ENCODE measurements at places on chromosomes 11 and 22. TPM values are rescaled to one million over a fixed set of nuclear protein-coding genes. Genes with fewer than 3 reads are reported as not detected.

GRCh38 chr11:65934014-65934413, 11.3 kb upstream of the TSGA10IP start:
- DNase-seq = no peak

DNA sequence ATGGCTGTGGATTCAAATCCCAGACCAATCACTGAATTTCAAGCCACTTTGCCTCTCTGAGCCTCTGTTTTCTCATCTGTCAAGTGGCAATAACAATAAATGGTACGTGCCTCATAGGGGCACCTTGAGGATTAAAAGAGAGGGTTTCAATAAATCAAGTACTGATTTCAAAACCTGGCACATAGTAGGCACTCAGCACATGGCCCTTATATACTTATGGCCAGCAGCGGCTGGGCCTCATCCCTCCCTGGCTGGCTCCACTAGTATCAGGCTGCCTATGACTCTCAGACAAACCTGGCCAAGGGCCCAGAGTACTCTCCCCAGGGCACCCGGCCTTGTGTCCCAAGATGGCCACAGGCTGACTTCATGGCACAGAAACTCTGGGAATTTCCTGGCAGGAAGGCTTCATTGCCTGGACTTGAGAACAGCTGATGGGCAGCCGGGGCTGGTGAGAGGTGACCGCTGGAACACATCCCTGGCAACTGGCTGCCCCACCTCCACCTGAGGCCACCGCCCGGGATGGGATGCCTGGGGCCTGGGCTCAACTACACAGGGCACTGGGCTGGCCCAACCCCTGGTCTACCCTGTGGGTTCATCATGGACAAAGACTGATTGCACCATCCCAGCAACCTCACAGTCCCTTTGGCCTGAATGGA, 3.4 kb downstream of the FADS3 start:
- DNase-seq = peak; percentile 93

DNA sequence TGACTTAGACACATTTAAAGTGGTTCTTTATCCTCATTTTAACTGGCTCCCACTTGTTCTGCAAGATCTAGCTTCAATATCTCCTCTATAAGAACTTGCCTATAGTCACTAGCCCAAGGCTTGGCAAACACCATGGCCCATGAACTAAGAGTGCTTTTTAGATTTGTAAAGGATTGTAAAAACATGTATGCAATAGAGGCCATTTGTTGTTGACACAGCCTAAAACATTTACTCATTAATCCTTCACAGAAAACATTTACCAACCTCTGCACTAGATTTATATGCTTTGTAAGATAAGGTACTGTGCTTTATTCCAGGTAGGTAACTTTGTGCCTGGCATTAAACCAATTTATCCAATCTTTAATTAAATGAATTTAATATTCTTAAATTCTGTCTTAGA, 5.5 kb downstream of the HYLS1 start:
- no peak for DNase-seq

DNA sequence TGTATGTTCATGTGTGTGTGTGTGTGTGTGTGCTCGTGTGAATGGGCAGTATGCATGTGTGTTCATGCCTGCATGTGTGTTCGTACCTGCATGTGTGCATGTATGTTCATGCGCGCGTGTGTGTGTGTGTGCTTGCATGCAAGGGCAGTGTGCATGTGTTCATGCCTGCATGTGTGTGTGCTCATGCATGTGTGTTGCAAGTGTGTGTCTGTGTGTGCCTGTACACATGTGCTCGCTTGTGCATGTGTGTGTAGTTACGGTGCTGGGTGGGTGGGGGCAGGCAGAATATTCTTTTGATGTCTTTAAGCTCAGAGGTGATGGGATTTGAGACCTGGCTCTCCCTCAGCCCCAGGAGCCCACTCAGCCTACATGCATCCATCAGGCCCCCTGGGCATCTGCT, 822.1 kb downstream of the BRD1 start:
- DNase-seq = peak; percentile 27

DNA sequence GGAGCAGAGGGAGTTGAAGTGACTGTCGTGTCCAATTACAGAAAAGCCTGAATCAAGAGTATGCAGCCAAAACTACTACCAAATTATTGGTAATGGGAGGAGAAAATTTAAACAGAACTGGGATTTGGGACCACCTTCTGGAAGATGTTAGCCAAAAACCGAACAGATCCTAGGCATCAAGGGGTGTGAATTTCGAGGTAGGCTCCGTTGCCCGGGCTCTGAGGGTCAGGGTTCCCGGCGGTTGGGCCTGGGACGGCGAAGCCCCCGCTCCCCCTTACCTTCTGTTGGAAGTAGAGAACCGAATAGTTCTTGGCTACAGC, 313 bp downstream of the PRCP start:
- no peak for DNase-seq

DNA sequence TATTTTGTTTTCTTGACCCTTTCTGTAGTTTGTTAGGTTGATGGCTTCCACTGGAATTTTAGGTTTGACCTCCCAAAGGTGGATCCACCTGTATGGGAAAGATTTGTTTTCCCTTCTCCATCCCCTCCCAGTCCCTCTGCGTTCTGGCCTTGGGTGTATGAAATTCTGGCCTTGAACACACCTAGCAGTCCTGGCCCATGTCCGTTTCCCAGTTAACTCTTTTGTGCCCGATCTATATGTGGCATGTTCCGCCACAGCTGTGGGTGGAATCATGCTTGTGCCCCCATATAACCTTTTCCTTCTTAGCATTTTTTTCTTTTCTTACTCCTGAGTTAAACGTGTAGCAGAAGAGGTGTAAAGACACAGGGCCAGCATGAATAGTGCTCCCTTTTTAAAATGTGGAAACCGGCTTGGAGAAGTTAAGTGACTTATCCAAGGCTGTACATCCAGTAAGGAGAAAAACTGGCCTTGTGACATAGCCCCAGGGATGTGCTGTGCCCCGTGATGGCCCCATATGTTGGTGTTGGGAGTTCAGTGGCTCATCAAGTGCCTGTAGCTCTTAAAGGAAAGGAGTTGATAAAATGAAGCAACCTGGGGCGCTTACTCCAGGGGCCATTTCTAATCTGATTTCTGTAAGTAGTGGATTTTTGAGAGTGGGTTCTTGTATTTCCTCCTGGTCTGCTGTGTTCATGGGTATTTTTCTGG, 39.3 kb downstream of the ZNRF3 start:
- DNase-seq = no peak

GRCh38 chr11:75507571-75507970, 18.2 kb downstream of the GDPD5 start:
- no peak for DNase-seq

DNA sequence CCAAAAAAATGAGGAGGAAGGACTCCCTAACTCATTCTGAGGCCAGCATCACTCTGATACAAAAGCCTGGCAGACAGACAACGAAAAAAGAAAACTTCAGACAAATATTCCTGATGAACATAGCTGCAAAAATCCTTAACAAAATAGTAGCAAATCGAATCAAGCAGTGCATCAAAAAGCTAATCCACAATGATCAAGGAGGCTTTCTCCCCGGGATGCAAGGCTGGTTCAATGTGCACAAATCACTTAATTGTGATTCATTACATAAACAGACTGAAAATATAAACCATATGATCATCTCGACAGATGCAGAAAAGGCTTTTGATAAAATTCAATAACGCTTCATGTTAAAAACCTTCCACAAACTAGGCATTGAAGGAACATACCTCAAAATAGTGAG, 16.4 kb downstream of the MTMR2 start:
- DNase-seq = no peak

- DNase-seq = no peak
Measured at GRCh38 chr11:40168414-40168813, 1291.0 kb downstream of the LRRC4C start.

DNA sequence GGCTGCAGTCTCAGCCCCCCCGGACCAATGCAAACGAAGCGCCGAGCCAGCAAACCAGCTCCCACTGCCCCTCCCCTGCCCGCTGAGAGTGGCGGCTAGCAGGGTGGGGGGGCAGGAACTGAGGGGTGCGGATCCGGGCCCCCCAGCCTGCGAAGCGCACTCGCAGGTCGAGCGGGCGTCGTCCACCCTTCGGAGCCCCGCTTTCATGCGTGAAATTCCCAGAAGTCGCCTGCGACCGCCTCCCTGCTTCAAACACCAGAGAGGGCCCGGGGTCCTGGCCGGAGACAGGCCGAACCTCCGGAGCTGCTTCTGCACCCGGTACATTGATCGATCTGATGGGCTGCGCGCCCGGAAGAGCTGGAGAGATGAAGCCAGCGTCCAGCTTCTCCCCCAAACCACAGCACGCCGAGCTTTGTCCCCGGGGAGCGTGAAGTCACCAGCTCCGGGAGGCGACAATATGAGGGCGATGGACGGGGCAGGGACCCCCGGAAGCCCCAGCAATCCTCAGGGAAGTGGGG, 646 bp upstream of the PATZ1 start:
- peak; percentile 77 for DNase-seq

DNA sequence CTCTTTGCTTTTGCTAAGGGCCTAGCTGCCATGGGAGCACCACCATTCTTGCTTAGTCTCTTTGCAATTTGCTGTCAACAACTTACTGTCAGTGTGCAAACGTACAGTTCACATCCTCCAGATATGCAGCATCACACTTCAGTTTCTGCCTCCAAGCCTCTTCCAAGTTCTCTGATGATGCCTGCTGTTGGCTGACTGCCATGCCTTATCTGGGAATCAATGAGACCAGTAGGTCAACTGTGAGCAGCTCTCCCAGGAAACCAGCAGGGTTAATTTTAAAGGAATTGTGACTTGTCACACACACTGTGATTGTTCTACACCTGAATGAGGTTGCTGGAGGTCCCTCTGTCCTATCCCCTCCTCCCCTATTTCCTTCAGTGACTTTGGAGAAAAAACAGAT, 56.0 kb downstream of the COPB1 start:
- DNase-seq = no peak

DNA sequence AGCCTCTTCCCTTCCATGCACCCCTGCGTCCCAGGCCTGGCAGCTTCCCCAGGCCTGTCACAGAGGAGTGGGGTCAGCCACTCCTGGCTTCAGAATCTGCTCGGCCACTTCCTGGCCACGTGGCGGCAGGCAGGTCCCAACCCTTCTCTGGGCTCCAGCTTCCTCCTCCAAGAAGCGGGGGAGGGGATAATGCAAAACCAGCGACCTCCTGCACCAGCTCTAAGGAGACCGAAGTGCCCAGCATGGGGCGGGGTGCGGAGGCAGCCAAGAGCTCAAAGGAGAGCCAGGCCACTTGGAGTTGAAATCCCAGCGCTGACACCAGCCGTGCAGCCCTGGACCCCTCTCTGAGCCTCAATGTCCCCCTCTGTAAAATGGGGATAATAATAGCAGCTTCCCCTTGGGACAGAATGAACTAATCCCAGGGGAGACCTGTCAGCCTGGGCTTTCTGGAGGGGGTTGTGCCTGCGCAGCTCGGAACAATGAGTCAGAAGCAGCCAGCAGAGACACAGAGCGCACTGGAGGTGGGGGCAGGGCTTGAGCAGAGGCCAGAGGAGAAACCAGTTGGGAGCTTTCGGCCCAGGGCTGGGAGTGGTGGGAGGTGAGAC, 22.8 kb upstream of the PICK1 start:
- DNase-seq = peak; percentile 80

Gene RFPL1
- not detected for total RNA-seq

Gene ZNF215
- total RNA-seq = 0.24 TPM

Gene GAL
- total RNA-seq = 0.30 TPM

Gene CHRM1
- not detected for total RNA-seq

Measured in cardiac septum (tissue), 1 donor.